ENCODE measurements at places on chromosomes 12 and 14.

- DNase-seq = no peak
Measured at GRCh38 chr12:122024132-122024785, 2.6 kb downstream of the BCL7A start.

- DNase-seq = no peak
Measured at GRCh38 chr12:112322441-112322840, 59.8 kb downstream of the HECTD4 start.

- DNase-seq = no peak
Measured at GRCh38 chr12:92516277-92516600, 186.6 kb upstream of the PLEKHG7 start.

DNA sequence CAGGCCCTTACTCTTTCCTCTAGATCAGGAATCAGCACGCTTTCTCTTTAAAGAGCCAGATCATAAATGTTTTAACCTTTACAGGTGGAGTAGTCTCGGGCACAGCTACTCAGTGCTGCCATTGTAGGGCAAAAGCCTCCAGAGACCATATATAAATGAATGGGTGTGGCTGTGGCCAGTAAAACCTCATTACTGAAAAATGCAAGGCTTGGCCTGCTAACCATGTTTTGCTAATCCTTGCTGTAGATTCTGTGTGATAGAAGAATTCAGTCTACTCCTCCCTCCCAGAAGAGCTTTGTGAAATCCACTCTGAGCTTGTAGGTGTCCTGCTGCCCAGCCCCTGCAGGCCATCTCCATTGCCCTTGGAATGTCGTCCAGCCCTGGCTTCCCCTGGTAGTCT is 58.1 kb downstream of the HSP90AA1 start:
- DNase-seq = no peak

DNA sequence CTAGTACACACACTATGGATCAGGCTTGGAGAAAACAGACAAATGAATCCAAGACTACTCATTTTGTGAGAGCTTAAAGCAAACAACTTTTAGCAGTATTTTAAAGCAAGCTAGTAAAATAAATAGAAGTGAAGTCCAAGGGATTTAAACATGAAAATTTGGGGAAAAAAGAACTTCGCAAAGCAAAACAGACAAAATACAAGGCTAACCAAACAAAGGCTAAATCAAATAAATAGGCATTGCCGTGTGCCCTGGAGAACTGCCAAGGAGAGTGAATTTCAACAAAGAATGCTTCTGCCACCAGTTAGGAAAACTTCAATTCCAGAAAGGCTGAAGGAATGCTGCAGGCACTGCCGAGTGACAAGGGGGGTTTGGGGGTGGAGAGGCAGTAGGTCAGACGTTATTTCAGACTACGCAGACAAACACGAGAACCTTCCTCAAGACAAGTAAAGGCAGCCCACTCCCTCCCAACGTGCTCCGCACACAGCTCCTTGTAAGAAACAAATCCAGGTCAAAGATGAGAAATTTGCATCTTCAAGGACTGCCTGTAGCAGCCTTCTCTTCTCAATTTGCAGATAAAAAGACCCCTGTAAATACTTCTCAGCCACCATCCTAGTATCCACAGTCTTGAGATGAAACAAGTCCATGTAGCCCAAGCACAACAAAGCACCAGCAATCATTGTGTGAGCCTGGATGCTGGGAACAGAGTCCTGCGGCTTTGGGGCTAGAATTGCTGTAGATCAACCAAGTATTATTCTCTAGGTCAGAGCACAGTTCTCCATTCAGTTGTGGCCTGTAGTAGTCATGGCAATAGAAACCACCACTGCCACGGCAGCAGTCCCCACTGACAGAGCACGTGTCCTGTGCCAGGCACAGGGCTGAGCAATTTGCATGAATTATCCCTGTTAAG is 43.3 kb downstream of the EFCAB11 start:
- no peak for DNase-seq

GRCh38 chr12:124479680-124480468 is 87.5 kb downstream of the NCOR2 start:
- DNase-seq = no peak

DNA sequence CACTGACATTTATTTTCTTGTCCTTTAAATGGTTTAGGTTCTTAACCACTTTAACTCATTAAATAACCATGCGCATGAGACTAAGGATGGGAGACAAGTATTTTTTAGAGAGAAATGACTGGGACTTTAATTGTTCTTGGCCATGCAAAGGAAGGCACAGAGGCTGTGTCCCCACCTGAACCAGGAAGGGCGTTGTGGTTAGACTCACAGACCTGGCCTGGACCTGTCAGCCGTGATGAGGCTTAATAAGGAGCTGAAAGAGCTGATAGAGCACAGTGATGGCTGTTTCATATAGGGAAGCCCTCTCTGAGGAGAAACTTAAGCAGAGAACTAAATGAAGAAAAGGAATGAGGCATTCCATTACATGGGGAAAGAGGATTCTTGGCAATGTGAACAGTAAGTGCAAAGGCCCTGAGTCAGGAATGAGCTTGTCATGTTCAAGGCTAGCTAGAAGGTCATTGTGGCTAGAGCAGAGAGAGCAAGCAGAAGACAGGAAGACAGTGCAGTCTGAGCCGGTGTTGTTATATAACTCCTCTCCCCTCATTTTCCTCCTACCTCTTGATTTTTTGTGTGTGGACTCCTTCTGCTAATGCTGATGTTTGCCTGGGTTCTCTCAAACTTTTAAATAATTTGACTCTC is 74.4 kb upstream of the ANO4 start:
- no peak for DNase-seq

GRCh38 chr12:122406701-122407164 is 15.7 kb downstream of the CLIP1 start:
- DNase-seq = no peak

DNA sequence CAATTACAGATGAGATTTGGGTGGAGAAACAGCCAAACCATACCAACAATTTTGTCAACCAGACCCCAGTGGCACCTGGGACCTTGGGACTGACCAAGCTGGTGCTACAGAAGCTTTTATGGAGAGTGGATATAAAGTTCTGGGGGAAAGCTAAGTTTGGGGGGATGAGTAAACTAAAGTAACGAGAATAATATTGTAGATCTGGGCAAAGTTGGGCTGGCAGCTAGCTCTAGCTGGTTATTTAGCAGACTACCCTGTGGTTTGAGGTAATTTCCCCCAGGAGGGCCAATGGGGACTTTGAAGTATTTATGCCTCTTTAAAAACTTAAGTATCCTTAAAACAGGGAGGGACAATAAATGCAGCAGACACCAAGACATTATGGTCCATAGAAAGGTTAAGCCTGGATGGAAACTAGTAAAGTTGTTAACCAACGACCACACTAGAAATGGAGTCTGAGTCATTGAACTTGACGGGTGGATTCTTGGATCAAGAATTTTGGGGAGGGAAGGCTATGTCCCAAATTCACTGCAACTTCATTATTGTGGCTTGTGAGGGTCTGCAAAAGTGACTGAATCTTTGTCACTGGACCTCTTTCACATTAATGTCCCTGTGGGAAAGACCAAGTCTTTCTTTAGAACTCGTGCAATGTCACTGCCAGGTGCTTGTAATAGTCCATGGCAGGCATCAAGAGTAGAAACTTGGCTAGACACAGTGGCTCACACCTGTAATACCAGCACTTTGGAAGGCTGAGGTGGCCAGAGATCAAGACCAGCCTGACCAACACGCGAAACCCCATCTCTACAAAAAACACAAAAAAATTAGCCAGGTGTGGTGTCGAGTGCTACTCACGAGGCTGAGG is 48.5 kb upstream of the OR5AU1 start:
- no peak for DNase-seq

GRCh38 chr12:51417826-51418225 is 6.8 kb upstream of the SLC4A8 start:
- DNase-seq = no peak

DNA sequence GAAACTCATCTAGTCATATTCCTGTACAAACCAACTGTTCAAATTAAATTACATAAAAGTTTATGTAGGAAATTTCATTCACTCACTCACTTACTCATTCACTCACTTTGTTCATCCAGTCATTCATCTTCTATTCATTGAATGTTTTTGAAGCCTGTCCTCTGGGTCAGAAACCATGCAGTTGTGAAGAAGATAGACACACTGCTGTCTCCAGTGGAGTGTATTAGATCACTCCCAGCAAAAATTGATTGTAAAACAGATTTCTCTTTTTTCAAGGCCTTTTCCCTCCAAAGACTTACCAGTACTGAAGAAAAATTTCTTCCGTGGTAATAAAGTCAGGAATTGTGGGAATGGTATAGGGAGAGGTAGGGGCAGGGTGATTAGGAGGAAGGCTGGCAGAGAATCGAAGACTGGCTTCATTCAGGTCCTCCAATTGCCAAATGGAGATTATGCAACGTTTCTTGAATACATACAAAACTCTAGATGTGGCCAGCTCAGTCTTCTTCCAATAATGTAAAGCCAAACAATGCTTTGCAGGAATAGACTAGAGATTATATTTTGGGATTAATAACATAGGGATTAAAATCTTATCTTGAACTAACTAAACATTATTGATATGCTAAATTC is 9.1 kb downstream of the LRRK2 start:
- no peak for DNase-seq

DNA sequence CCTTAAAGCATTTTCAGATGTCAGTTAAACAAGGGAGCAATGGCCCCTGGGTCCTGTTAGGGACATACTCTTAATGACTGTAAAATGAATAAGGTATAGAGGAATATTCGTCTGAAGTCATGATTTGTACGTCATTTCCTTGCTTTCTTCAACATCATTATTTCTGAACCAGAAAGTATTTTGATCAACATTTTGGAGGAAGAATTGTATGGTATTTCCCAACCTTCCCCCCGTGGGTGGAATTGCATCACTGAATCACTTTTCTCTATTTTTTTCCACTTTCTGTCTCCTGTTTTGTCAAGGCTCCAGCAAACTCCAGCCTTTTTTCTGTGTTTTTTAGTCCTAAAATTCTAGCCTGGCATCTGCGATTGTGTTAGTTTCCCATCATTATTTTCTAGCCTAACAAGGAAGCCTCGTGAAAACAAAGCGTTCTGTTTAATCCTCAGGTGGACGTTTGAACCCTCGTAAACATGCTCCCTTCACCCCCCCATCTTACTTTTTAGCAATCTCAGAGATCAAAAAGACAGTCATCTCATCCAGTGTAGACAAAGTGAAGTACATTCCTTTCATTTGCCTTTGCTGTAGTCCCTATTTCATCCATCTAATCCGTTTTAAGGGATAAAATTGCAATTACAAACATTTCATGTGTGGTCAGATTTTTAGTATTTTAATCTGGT is 62.3 kb downstream of the ETV6 start:
- DNase-seq = no peak

DNA sequence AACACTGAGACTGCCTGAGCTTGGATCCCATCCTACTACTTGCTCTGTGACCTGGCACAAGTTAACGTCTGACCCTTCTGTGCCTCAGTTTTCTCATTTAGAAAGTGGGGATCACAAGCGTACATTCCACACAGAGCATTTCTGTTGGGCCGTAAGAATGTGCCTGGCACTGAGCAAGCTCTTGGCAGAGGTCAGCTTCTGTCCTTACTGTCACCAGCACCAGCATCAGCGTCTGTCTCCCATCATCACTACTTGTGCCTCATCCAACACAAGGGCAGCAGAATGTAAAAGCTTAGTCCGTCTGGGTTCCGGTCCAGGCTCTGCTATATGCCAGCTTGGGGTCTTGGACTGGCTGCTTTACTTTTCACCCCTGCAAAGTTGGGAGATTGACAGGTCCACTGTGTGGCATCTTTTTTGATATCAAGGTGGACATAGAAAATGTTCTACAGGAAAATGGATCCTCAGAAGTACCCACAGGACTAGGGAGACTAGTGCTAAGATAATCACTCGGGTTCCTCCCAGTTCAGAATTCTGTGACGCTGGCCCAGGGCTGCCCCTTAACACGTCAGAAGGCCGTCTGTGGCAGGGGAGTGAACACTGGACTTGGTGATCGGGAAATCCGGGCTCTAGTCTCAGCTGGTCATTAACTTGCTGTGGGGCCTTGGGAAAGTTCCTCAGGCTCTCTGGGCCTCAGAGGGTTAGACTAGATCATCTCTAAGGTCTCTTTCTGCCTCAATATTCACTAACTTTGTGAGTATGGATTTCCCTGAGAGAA is 65.9 kb downstream of the CACNA1C start:
- DNase-seq = no peak

DNA sequence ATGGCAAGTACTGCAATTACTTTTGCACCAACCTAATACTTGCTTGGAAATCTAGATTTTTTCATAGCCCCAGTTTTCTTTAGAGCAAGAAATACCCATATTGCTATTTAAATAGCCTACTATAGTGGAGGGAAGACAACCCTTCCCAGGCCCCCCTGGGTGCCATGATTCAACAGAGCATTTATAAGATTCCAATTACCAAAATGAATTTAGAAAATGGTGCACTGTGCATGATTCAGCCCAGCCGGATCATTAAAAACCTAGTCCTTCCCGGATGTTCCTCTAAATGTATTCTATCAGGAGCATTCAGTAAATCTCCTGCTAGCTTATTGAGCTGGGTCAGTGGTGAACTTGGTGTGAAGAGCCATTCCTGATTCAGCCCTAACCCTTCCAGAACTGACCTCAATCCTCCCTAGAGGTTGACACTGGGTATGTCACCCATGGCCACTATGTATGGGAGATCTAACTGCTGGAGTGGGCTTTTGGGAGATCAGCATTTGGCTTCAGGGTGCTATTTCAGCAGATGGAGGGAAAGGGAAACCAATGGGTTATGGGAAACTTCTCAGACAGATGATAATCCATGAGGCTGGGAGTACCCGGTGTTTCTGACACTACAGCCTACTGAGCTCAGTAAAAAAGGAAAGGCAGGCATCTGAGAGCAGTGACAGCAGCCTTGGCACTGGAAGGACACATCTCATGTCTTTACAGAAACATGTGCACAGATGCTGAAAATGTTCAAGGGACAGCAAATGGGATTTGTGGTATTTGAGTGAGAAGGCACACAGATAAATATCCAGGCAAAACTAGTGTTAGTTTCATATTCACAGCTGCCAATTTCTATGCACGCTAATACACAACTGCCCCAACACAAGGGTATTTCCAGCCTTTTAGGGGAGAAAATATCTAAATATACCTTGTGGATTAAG is 258.9 kb downstream of the DPF3 start:
- DNase-seq = no peak

- no peak for DNase-seq
Measured at GRCh38 chr14:90659156-90659555, 157.1 kb downstream of the TTC7B start.

DNA sequence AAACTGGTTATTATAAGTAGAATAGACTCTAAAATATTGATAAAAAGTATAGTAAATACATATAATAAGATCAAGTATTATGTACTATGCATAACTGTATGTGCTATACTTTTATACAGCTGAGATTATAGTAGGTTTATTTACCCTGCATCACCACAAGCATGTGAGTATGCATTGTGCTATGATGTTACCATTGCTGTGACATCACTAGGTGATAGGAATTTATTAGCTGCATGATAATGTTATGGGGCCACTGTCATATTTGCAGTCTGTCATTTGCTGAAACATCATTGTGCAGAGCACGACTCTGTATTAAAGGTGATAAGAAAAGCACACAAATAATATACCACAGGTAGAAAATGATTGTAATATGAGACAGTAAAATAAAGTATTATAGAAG is 385.6 kb downstream of the ZFP36L1 start:
- no peak for DNase-seq

GRCh38 chr14:90266441-90267154 is 10.2 kb downstream of the PSMC1 start:
- no peak for DNase-seq
